ENCODE measurements at places on chromosomes 1 and 21.

DNA sequence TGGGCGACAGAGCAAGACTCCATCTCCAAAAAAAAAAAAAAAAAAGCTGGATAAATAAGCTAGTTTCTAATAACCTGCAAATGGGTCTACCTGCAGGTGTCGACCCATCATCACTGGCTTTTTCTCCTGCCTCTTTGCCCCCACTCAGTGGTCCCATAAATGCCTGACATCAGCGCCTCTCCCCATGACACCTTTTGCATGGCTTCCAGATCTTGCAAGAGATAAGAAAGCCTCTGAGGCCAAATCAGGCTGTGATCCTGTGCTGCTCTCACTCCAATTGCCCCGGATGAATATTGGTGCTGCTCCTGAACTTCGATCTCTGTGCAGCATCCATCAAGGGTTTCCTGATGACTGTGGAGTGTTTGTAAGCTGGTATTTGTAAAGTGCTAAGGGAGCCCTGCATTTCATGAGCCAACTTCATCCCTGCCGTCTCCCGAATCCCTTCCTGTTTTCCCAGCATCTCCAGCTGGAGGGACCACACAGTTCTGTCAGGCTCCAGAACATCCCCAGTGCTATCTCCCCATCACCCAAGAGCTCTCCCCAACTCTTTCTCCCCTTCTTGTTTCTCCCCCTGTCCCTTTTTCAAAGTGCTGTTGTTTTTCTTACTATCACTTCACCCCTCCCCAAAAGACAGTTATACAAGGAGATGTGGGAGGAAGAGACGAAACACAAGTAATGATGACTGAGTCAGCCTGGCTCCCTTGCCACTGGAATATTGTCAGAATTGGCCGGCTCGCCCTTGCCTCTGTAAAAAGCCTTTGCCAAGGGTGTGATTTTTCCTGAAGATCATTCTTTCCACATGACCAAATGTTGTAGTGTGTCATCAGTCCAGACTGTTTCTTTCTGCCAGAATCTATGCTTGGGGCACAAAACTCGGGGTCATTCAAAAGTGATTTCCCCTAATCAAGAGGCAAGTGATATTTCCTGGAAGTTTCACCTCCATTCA is 2.8 kb upstream of the EFHD2 start:
- no peak for DNase-seq

DNA sequence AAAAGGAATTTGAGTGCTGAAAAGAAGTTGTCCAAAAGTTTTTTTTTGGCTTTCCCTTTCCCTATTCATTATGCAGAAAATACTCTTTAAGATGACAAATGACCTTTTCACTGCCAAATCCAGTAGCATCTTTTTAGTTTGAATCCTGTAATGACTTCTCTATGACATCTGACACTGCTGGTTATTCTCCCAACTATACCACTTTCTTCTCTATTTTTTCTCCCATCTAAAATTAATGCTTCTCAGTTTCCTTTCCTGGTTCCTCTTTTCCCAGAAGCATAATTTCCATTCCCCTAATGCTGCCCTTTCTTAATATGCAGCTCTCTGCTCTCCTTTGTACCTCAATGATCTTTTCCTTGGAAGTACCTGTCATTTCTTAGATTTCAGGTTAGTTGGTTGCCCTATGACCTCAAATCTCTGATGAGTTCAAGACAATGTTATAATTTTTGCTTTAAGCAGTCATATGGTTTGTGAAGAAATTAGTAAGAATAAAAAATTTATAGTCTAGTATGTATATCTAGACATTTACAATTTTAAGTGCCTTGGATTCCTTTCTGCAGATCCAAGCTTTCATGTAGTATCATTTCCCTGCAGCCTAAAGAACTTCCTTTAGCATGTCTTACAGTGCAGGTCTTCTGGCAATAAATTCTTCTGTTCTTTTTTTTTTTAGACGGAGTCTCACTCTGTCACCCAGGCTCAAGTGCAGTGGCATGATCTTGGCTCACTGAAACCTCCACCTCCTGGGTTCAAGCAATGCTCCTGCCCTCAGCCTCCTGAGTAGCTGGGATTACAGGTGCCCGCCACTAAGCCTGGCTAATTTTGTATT is 150.8 kb downstream of the CDC42BPA start:
- DNase-seq = no peak

DNA sequence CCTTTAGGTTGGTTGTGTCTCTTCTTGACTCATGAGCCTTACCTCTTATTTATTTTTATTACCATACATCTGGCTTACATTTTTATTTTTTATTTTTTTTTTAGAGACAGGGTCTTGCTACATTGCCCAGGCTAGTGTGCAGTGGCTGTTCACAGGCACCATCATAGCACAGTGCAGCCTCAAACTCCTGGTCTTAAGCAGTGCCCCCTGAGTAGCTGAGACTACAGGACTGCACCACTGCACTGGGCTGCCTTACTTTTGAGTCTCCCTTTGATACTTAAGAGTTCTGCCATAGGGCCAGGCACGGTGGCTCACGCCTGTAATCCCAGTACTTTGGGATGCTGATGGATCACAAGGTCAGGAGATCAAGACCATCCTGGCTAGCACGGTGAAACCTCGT is 76.4 kb upstream of the MACF1 start:
- no peak for DNase-seq

DNA sequence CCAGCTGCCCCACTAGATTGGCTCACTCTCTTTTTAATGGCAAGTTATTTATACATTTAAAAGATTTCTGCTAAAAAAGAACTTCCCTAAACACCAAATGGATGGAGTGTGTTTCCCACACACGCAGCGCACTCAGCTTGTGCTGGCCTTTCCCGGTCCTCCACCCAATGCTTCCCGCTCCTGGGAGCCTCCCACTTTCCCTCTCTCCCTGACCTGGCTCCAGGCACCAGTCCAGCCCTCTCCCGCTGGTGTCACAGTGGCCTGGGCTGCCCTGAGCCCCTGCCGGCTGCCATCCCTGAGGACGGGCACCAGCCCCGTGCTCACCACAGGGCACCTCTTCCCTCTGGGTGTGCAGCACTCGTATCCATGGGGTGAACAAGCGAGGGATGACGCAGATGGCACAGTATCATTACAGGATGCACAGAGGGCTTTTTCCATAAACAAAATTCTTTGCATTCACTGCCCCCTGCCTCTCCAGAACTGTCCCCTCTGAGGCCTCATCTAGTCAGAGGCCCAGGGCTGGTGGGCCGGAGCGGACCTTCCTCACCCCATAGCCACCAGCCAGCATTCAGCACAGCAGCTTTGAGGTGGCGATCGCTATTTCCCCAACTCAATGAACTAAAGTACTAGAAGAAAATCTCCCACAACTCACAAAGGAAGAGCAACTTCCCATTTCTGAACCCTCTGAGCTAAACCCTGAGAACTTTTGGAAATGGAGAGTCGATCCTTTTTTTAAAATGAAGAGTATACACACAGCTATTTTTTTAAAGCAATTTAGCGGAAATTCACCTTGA is 68.5 kb downstream of the SLC37A1 start:
- no peak for DNase-seq

- no peak for DNase-seq
Observed at GRCh38 chr1:4734219-4734618, 79.8 kb downstream of the AJAP1 start.

DNA sequence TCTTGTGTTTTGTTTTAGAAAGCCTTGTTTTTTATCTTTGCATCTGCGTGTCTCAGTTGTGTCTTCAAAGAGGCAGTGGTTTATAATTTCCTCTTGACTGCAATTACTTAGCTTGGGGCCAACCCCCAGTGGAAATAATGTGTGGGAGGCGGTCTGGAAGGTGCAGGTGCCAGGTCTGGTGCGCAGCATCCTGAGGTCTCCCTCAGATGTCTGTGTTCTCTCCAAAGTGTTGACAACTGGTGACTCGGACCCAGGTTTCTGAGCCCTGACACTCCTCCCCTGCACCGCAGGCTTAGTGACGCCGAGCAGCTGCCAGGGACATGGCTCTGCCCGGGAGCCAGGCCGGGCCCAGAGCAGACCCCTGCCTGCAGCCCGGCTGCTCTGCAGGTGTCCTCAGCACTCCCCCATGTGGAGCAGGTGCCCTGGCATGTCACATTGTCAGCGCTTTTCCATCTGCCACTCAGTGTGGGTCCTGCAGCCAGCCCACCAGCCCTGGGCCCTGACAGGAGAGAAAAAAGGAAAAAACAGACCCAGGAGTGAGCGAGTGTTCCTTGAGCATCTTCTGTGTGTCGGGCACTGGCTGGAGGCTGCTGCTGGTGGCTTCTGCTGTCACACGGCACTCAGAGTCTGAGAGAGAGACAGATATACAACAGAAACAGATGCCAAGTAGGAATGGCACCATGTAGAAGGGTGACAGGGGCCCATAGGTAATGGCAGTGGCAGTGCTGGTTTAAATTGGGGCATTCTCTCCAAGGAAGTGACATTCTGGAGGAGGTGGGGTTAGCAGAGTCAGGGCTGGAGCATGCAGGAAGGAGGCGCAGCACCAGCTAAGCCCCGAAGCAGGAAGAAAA is 24.8 kb upstream of the SELENON start:
- DNase-seq = peak; percentile 91

GRCh38 chr1:232579958-232580941 is 49.7 kb downstream of the SIPA1L2 start:
- DNase-seq = no peak

- peak; percentile 73 for DNase-seq
Observed at GRCh38 chr1:56526571-56527174, 52.7 kb downstream of the PLPP3 start.

DNA sequence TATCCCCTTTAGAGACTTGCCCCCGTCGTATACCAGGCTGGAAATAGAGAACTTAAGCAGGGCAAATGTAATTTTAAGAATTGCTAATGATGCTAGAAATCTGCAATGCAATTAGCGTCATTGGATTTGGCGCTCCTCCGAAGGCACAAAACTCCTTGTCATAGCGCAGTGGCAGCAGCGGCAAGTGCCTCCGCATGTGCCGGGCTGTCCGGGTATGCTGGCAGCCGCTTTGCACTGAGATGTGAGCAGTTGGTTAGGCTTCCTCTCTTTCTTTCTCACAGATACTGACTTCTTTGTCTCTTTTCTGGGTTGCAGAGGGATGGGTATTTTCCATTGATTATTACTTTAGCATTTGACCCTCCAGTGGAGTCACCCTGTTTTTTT is 193.4 kb upstream of the LMO4 start:
- no peak for DNase-seq

GRCh38 chr1:203704120-203704519 is 60.9 kb upstream of the LAX1 start:
- DNase-seq = no peak

- DNase-seq = no peak
Observed at GRCh38 chr21:41745026-41745820, 21.6 kb downstream of the RIPK4 start.

DNA sequence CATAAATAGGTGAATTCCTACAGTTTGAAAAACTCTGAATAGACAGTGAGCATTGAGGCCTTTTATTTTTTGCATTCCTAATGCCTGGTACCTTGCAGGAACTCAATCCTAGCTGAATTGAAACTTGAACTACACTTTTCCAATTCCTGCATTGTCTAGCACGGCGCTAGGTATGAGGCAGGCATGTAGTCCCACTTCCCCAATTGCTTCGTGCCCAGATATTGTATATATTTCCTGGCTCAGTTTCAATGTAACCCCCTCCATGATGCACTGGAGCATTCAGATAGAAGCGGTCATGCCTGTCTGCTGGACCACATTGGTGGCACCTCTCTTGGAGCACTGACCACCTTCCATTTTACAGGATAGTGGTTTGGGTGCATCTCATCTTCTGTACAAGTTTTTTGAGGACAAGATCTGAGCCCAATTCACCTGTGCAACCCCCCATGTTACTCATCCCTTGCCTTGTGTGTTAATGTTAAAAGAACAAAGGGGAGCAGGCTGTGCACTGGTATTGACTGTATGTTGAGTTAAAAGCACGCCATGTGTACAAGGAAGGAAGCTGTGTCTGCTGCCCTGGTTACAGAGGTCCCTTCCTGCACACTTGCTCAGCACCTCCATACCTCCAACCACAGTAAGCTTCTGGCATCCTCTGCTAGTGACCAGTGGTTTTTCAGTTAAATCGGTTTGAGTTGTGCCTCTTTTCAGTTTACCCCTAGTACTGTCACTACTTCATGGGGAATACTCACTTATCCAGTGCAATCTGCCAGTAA is 10.0 kb upstream of the RAB7B start:
- DNase-seq = no peak

GRCh38 chr1:200436436-200436835 is 26.6 kb upstream of the ZNF281 start:
- DNase-seq = no peak
